ENCODE measurements at places on chromosomes 11 and 22.

DNA sequence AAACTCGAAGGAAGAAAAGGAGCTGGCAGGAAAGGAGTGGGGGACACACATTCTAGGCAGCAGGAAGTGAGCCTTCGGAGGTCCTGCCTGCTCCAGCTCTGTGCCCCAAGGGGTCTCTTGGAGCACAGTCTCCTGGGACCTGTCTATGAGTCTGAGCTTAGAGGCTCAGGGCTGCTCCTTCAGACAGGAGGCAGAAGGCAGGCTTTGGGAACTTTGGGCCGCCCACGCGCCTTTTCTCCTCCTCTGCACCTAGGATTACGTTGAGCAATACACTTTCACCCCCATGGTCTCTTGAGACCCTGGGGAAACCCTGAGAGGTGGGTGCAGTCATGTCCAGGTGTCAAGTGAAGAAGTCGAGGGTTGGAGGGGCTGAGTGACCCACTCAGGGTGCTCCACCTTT is 965 bp downstream of the TCN2 start:
- DNase-seq, result no peak

GRCh38 chr11:130918081-130918480 is 1.8 kb upstream of the SNX19 start:
- DNase-seq, result no peak

DNA sequence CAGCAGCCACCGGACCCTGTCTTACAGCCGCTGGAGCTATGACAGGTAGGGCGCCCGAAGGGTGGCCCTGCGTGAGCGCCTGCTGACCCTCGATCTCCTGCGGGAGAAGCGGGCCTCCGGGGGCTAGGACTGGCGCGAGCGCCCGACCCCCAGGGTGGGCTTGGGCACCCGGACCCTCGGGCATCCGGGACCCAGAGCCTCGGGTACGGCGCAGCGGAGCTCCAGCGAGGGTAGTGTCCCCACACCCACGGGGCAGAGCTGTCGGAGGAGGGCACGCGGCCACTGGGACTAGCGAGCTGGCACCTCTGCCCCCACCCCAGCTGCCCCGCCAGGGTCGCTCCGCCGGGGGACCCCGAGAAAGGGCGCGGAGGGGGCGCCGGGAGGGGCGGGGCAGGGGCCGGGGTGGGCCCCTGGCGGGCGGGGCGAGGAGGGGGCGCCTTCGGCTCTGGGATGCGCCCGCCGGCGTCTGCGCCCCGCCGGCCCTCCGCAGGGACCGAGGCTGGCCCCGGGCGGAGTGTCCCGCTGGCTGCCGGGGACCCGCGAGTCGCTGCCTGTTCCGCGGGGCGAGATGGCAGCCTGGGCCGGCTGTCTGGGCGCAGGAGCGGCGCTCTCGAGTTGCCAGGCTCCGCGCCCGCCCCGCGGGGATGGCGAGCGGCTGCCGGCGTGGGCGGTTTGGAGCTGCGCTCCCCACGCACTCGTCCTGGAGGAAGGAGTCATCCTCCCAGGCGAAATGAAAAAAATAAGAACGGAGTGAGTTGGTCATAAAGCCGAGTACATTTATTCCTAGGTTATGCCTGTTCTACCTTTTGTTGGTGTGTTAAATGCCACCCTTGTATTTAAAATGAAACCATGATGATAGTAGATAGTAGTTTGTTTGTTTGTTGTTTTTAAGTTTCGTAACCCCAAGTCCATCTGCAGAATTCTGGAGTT is 32.4 kb downstream of the EIF3F start:
- DNase-seq, result no peak

GRCh38 chr22:39360674-39361413 is 11.1 kb downstream of the SYNGR1 start:
- DNase-seq, result no peak

DNA sequence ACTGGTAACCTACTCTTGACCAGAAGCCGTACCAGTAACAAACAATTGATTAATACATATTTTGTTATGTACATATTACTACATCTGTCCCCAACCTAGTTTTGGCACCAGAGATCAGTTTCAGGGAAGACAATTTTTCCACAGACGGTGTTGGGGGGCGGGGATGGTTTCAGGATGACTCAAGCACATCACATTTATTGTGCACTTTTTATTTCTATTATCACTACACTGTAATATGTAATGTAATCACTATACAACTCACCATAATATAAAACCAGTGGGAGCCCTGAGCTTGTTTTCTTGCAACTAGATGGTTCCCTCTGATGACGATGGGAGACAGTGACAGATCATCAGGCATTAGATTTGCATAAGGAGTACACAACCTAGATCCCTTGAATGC is 15.5 kb downstream of the DGCR8 start:
- DNase-seq, result no peak

- DNase-seq, result no peak
Measured at GRCh38 chr22:24751518-24751917, 23.0 kb downstream of the PIWIL3 start.

DNA sequence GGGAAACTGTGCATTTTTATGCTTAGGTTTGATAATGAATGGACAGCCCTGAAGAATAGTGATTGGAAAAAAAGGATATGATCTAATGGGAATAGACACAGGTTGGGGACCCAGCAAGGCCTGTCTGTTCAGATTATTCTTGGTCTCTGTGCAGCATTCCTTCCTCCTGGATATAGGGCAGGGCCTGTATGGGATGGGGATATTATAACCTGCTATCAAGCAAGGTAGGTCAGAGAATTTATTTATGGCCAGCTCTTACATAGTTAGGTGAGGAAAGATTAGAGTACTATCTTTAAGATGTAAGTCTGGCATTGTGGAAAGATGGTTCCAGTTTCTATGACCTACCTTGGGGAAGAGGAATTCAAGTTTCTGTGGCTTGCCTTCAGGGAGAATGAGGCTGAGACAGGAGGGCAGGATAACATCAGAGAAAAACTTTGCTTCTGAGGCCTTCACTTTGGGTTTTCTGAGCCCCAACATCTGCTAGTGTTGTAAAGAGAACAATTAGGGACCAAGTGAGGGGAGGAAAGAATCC is 8.5 kb upstream of the BIRC2 start:
- no peak for DNase-seq

- peak; percentile 68 for DNase-seq
Measured at GRCh38 chr11:8610532-8611116, 16.6 kb upstream of the STK33 start.

DNA sequence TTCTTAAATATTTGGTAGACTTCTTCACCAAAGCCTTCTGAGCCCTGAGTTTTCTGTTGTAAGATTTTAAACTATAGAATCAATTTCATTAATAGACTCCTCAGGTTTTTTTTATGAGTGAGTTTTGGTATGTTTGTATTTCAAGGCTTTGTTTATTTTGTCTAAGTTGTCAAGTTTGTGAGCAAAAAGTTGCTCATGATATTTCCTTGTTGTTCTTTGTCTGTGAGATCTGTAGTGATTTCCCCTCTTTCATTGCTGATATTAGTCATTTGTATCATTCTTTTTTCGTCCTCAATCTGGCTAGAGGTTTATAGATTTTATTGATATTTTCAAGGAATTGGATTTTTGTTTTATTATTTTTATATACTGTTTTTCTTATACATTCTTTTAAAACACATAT is 121.0 kb downstream of the MORC2 start:
- no peak for DNase-seq

- no peak for DNase-seq
Measured at GRCh38 chr11:119469506-119469905, 46.5 kb upstream of the THY1 start.

GRCh38 chr11:45023065-45023365 is 72.3 kb upstream of the TP53I11 start:
- DNase-seq, result no peak

DNA sequence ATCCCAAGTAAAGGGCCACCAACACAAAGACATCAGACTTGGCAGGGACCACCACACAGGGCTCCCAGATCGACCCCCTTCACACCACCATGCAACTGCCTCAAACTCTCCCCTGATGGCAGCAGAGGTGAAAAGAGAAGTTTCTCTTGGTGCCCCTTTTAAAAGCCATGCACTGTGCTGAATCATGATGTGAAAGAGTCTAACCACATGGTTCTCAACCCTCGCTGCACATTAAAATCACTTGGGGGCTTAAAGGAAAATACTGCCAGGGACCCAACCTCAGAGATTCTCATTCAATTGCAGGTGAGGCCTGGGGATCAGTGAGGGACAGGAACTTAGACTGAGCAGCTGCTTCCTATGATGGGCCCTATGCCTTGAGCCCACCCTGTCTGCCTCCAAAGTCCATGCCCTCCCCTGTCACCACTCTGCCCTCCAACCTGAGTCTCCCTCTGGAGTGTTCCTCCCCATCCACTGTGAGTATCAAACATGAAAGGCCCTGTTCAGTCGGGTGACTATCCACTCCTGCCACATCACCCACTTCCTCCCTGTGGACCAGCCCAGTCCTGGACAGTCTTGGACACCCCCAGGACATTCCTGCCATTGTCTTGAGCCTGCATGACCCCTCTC is 40.8 kb downstream of the PLEKHA7 start:
- no peak for DNase-seq

DNA sequence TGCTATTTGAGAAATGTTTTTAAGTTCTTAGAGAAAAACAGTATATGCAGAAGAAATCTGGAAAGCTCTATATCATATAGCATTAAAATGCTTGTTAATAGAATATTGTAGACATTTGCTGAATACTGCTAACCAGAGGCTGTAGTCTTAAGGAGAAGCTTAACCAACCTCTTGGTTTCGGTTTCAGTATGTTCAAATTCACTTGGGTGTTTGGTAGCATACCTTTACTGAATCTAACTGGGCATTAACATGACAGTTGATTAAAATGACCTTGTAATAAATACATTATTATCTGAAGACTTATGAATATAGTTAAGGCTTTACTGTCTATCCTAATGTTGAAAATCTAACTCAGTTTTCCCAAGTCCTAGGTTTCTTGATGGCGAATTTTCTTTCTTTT is 5.4 kb downstream of the PCF11 start:
- DNase-seq, result no peak

GRCh38 chr11:78161346-78161745 is 21.9 kb upstream of the ALG8 start:
- DNase-seq, result no peak

GRCh38 chr11:62103986-62104385 is 19.8 kb upstream of the INCENP start:
- no peak for DNase-seq

DNA sequence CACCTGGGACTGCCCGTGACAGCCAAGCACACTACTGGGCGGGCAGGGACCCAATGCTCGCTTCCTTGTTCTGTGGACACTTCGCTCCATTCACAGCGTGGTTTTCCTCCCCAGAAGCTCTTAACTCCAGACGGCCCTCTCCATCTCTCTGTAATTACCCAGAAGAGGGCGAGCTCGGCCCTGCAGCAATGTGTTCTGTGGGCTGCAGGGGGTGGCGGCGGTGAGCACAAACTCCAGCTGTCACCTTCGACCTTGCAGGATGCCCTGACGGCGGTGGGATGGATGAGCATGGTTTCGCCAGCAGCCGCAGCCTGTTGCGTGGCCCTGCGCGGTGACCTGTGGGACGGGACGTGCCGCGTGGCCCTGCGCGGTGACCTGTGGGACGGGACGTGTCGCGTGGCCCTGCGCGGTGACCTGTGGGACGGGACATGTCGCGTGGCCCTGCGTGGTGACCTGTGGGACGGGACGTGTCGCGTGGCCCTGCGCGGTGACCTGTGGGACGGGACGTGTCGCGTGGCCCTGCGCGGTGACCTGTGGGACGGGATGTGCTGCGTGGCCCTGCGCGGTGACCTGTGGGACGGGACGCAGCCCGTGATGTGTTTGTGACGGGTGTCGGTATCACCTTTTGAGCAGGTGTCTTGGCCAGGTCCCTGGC is 1204.7 kb downstream of the BRD1 start:
- no peak for DNase-seq

GRCh38 chr11:46618837-46619236 is 1.5 kb downstream of the ATG13 start:
- DNase-seq, result no peak

GRCh38 chr11:26575946-26576345 is 3.9 kb upstream of the MUC15 start:
- no peak for DNase-seq

- DNase-seq, result no peak
Measured at GRCh38 chr11:104572279-104572678, 326.0 kb downstream of the CASP12 start.

- no peak for DNase-seq
Measured at GRCh38 chr11:47132981-47133380, 43.7 kb downstream of the ARFGAP2 start.

DNA sequence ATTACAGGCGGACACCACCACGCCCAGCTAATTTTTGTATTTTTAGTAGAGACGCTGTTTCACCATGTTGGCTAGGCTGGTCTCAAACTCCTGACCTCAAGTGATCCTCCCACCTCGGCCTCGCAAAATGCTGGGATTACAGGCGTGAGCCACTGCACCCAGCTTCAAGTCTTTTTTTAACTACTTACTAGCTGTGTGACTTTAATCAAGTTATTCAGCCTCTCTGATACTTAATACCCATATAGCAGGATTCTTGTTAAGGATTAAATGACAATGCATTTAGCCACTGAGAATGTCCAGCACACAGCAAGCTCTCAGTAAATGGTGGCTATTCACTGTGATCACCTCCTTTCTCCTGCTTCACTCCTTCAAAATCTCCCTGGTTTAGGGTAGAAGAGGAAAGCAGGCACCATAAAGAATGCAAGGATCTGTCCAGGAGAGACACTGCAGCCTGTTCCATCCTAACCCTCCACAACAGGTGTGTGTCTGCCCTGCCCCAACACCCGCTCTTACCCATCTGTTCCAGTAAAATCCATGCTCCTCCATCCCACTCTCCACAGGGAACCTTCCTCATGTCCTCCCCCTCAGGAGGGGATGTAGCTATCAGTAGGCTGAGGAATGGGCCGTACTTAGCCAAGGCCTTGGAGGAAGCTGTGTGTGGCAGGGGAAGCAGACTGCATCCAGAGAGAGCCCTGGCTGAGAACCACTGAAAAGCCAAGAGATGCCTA is 69.3 kb downstream of the MICAL3 start:
- DNase-seq, result no peak

DNA sequence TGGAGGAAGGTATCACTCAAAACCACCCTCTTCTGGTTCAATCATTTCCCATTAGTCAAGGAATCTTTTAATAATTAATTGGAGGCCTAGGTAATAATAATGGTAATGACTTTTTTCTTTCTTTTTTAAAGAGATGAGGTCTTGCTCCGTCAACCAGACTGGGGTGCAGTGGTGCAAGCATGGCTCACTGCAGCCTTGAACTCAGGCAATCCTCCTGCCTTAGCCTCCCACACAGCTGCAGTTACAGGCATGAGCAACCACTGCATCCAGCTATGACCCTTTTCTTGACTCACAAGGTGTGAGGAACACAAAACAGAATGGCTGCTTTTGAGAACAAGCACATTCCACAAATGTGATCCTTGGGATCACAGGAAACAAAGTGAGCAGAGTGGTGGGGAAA is 3.6 kb downstream of the POLDIP3 start:
- no peak for DNase-seq

DNA sequence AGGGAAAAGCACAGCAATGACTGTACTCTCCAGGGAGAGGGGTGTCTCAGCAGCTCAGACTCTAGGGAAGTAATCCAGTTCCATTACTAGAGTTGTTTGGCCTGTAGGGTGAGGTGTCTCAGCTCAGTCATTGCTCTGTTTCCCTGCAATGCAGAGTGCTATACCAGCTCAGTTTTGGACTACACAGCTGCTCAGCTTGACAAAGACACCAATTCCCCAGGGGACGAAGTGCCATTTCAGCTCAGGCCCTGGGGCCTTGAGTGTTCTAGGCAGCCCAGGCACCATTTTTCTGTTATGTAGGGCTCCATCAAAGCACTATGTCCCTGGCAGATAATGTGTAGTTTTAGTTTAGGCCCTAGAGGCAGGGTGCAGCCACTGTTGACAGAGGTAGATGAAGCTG is 18.2 kb downstream of the CALCB start:
- no peak for DNase-seq

Data from left kidney (tissue), 8 donors.